BJ (cell line): ENCODE measurements at places on chromosomes 11 and 22.

GRCh38 chr11:7981619-7982157 lies 5.4 kb upstream of the EIF3F start:
- DNase-seq = no peak

GRCh38 chr11:65127473-65128181 lies 5.5 kb downstream of the MRPL49 start:
- DNase-seq = no peak

GRCh38 chr11:120718171-120718570 lies 206.6 kb downstream of the GRIK4 start:
- DNase-seq = no peak

GRCh38 chr22:21858025-21858764 lies 9.2 kb downstream of the MAPK1 start:
- no peak for DNase-seq

DNA sequence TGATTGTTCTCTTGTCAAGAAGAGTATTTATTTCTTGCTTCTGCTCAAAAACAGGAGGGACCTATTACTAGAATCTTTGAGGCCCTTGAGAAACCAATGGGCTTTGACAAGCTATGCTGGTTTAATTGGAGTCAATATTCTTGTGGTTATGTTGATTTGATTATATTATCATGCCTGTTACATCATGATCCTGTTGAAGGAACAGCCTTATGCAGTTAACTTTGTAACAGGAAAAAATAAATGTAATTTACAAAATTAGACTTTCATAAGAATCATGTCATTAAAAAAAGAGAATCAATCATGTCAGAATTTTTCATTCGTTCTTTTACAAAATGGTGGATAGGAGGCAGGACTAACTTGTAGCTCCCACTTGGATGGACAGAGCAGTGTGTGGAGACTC lies 386.1 kb upstream of the DDI1 start:
- DNase-seq = no peak

DNA sequence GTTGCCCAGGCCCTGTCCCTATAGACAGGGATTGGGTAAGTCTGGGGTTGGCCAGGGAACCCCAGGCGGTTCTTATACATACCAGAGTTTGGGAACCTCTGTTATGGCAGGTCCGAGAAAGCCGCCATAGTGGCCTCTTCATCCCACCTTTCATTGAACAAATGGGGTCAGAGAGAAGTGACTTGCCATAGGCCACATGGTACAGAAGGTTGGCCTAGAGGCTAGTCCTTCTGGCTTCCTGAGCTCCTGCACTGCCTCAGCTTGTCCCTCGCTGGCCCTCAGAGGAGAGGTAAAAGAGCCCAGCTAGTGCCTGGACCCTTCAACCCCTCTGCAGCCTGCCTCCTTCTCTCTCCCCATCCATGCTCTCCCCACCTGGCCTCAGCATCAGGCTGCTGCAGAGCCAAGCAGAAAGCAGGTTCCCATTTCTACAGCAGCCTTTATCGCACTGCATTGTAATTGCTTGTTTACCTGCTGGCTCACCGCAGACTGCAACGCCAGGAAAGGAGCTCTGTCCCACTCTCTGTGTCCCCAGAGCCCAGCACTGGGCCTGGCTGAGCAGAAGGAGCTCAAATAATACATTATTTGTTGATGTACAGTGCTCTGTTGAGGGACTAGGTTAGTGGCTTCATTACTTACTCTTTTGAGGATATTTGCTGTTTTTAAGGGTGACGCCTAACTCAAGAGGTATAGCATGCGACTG lies 103.6 kb downstream of the TRIM29 start:
- no peak for DNase-seq

GRCh38 chr11:128648711-128649110 lies 45.2 kb upstream of the FLI1 start:
- no peak for DNase-seq

DNA sequence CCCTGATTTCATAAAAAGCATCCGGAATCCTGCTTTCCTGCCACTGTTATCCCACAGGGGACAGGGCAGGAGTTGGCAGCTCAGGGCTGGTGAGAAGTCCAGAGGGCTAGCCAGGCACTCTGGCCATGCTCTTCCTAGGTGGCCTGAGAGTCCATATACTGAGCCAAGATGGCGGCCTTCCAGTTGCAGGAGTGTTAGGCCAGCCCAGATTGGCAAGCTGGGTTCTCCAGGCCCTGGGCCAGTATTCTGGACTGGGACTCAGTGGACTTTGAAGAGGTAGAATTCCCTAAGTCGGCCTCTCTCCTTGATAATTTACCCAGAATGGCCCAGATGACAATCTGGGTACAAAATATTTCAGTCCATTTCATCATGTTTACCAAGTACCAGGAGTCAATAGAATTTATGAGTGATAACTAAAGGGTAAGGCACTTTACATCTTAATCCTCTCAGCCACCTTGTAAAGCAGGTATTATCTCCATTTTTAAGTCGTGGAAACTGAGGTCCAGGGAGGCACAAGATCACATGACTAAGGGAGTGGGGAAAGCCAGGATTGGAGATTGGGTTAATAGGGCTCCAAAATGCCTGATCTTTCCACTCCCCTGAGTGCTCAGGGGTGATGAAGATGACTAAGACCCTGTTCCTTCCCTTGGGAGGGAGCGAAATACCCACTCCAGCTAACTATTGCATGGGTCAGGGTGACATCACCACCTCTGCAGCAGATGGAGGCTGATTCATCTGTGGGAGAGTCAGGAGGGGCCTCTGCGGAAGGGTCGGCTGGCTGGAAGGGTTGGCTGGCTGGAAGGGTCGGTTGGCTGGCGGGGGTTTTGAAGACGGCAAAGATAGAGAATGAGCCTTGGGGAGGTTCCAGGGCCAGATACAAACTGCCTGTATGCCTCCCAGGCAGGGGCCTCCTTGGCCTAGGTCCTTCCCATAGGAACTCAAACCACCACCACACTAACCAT lies 1.2 kb upstream of the MICALL1 start:
- DNase-seq = peak; percentile 93

GRCh38 chr22:27772081-27772983 lies 29.2 kb downstream of the MN1 start:
- no peak for DNase-seq

DNA sequence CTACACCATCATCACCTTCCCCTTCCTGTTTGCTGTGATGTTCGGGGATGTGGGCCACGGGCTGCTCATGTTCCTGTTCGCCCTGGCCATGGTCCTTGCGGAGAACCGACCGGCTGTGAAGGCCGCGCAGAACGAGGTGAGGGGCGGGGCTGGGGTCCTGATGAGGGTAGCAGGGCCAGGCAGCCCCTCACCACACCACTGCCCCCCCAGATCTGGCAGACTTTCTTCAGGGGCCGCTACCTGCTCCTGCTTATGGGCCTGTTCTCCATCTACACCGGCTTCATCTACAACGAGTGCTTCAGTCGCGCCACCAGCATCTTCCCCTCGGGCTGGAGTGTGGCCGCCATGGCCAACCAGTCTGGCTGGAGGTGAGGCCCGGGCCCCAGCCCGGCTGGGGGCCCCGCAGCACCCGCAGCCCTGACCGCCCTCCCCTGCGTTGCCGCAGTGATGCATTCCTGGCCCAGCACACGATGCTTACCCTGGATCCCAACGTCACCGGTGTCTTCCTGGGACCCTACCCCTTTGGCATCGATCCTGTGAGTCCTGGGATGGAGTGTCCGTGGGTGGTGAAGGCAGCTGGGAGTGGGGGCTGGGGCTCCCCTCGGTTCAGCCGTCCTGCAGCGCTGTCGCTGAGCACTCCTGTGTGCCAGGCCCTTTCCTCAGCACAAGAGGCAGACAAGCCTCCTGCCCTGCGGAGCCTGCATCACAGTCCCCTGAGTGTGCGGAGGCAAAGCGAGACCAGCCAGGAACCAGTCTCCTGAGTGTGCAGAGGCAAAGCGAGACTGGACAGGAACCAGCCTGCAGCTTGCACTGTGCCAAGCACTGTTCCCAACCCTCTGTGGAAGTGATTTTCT lies 8.8 kb downstream of the TCIRG1 start:
- DNase-seq = no peak

GRCh38 chr11:76318744-76319384 lies 62.1 kb downstream of the THAP12 start:
- DNase-seq = no peak

GRCh38 chr11:66857927-66858185 lies 992 bp downstream of the LRFN4 start:
- no peak for DNase-seq

- DNase-seq = no peak
Observed at GRCh38 chr11:70204466-70204799, 1.3 kb downstream of the FADD start.

GRCh38 chr22:42745118-42745517 lies 24.4 kb upstream of the A4GALT start:
- DNase-seq = no peak

DNA sequence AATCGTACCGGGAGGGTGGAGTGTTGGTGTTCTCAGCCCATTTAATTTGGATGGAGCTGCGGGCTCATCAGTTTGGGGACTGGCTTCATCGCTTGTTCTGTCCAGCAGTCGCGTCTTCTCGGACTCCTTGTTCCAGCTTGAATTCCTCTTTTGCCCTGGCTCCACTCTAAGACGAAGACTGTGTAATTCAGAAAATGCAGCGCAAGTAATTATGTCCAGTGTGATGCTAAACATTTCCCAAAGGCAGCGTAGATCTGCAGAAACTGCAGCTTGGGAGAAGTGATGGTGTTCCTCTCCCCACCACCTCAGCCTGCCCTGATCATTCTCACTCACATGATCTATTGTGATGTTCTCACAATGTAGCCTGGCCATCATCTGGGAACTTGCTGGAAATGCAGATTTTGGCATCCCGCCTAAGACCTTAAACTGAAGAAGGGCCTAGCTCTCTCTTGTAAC lies 666 bp downstream of the SLC25A18 start:
- DNase-seq = no peak

GRCh38 chr11:96193745-96194443 lies 149.1 kb downstream of the MAML2 start:
- no peak for DNase-seq

GRCh38 chr11:13016415-13016814 lies 7.3 kb downstream of the RASSF10 start:
- no peak for DNase-seq

GRCh38 chr11:64004590-64004984 lies 18.3 kb downstream of the OTUB1 start:
- no peak for DNase-seq

- no peak for DNase-seq
Observed at GRCh38 chr11:69680688-69681087, 5.5 kb upstream of the LTO1 start.

DNA sequence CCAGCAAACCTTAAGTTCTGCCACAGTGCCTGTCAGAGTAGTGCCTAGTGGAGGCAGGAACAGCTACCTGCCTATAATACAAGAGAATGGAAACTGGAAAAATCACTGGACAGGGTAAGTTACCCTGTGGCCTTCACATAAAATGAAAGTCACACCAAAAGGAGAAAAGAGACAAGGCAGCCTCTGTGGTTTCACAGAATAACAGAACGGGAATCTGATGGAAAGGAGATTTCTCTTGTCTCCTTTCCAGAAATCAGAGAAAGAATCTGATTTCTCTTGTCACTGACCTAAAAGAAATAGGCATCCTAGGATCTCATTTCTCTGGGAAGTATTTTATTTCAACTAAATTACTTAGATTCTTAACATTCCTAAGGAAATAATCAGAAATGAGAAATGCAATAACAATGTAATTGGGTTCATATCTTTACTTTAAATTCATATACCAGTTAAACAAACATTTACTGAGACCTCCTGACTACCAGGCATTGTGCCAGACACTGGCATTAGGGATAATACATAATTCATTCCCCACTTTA lies 41.6 kb downstream of the PRCP start:
- DNase-seq = peak; percentile 49

GRCh38 chr22:25461301-25461700 lies 103.2 kb upstream of the GRK3 start:
- no peak for DNase-seq

GRCh38 chr11:15826826-15827225 lies 529.5 kb downstream of the SOX6 start:
- DNase-seq = no peak

DNA sequence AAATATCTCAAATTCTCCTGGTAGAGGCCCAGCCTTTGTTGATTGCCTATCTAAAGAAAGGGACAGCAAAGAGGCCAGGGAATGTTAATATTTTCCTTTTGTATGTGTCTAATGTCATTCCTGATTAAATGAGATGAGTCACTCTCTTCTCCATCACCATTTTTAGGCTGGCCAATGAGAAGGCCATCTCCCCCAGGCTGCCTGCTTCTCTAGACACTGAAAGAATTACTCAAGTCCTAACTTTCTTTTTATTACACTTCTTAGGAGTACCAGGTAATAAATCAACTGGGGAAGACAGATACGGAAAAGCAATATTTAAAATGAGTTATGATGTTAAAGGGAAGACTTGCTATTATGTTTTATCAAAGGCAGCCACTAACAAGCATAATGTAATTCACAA lies 259.2 kb upstream of the SORL1-AS1 start:
- no peak for DNase-seq
